CD4-positive, alpha-beta T cell treated with Interleukin-12 subunit alpha and Interleukin-12 subunit beta, for 1 hour (primary cell): ENCODE measurements at places on chromosomes 12 and 14.

DNA sequence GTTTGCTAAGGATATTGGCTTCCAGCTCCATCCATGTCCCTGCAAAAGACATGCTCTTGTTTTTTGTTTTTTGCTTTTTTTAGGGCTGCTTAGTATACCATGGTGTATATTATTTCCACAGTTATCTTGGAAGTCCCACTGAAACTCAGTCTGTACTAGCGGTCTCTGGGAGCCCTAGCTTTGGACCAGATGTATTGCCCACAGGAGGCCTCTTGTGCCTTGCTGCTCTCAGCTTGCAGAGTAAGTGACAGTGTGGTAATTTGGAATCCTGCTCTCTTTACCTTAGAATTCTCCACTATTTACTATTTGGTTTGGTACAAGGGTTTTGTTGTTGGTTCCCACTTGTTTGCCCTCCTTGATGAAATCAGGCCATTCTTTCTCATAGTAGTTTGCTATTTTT is 1022.9 kb downstream of the LRFN5 start:
- DNase-seq = no peak

GRCh38 chr14:69670093-69670492 is 58.7 kb downstream of the SUSD6 start:
- no peak for DNase-seq

DNA sequence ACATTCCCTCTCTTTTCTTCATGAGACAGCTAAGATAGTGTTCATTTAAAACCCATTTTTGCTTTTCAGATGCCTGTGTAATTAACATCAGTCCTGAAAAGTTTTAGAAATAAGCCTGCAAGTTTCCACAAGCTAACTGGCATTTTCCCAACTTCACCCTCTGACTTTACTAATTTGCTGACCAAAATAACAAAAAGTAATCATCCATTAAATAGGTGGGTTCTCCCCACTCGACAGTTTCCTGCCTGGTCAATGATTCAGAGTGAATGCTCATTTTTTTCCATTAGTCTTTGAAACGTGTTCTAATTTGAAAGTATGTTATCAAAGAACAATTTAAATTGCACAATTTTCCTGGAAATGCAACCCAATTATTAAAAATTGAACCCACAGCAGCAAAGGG is 23.6 kb downstream of the NELL2 start:
- no peak for DNase-seq

- DNase-seq = peak; percentile 76
These were observed 1.4 kb upstream of the CCDC88C start for GRCh38 chr14:91419044-91419397.

DNA sequence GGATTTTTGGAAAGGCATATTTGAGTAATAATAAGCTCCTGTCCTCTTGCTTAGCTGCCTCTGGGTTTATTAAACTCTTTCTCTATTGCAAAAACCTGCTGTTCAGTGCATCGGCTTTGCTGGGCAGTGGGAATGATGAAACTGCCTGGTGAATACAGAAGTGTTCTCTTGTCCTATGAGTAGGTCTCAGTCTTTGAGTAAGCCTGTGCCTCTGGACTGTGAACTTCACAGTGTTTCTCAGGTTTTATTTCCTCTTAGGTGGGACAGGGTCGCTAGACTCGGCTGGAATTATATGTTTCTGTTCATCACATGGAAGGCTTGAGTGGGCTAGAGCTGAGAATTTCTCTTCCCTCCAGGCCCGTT is 46.4 kb downstream of the CRADD start:
- DNase-seq = no peak

- no peak for DNase-seq
These were observed 24.3 kb upstream of the CPM start for GRCh38 chr12:68957273-68957672.

GRCh38 chr12:13030541-13031291 is 13.5 kb upstream of the FAM234B start:
- no peak for DNase-seq

- peak; percentile 31 for DNase-seq
These were observed 495 bp downstream of the ADIPOR2 start for GRCh38 chr12:1691123-1692007.

DNA sequence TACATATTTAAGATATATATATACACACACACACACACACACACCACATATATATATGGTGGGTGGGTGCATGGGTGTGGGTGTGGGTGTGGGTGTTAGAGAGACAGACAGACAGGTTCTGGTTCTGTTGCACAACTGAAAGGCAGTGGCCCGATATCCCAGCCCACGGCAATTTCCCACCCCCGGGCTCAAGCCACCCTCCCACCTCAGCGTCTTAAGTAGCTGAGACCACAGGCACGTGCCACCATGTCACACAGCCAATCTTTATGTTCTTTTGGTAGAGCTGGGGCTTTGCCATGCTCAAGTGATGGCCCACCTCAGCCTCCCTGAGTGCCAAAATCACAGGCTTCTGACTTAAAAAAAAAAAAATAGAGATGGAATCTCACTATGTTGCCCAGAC is 417.8 kb upstream of the FOXG1 start:
- no peak for DNase-seq

GRCh38 chr12:1488908-1489381 is 105.4 kb downstream of the FBXL14 start:
- DNase-seq = peak; percentile 12

DNA sequence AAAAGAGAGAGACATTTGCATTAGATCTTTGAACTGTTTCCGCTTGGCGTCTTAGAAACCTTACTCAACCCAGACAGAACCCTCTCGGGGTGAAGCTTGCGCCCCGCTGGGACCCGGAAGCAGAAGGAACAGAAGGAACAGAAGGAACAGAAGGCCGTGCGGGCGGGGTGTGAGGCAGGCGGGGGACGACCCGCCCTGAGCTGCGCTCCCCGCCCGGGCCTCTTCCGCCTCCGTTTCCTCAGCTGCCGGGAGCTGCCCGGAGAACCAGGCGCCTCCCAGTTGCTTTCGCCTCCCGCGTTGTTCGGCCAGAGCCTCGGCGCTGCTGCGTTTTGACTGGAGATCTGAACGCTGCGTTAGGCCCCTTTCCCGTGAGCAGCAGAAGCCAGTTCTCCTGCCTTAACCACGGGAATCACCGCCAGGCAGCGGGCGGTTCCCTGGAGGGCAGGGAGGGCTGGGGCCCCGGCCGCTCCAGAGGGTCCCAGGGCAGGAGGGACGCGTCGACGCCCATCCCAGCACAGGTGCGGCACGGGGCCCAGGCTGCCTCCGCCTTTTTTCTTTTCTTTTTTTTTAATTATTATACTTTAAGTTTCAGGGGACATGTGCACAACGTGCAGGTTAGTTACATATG is 19.3 kb upstream of the MMP17 start:
- peak; percentile 23 for DNase-seq

GRCh38 chr12:111174961-111175345 is 193.9 kb downstream of the PHETA1 start:
- no peak for DNase-seq

GRCh38 chr12:130391186-130391585 is 53.5 kb downstream of the PIWIL1 start:
- DNase-seq = no peak

- no peak for DNase-seq
These were observed 70.7 kb downstream of the BORCS5 start for GRCh38 chr12:12427568-12427967.

GRCh38 chr12:109870648-109871047 is 9.7 kb downstream of the GLTP start:
- no peak for DNase-seq

DNA sequence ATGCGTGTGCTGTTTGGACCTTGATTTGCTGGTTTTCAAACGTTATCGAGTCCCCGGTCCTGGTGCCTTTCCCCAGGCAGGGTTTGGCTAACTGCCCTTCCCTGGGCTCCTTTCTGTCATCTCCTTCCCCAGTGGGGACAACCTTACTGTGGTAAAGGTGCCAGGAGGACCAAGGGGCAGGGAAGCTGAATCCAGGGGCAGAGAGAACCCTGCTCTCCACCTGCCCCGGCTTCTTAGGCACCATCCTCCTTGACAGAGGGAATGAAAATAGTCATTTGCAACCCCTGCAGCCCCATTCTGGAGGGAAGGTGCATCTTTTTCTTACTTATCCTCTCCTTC is 5.0 kb downstream of the CEBPE start:
- no peak for DNase-seq

GRCh38 chr12:64608901-64609535 is 1.3 kb upstream of the RASSF3 start:
- peak; percentile 63 for DNase-seq

DNA sequence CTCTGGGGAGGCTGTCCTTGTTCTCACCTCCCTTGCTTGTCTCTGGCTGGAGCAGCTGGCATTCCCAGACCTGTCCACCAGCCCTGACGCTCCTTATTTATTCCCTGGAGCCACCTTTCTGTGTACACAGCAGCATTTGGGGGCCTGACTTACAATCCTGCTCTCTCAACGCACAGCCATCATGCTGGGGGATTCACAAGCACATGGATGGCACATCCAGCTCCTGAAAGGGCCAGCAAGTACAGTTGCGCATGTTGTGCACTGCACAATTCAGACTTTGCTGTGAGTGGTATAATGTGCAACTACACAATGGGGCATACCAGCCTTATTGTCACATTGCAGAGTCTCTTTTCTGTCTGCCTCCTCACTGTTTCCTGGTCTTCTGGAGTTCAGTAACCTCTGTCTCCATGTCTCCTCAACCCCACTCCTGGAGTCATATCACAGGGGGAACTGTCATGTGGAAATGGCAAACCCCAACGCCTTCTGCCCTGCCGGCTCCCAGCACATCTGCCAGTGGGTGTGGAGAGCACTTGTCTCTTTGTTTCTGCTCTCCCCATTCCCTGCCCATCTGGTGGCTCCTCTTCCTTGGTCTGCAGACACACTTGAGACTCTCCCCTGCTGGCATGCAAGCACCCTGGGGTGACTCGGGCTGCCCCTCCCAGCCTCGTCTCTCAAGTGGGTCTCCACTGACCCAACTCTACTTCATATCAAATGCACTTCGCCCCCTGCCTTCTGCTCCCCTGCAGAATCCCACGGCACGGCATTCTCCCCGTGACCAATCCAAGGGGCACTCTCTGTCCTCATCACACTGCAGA is 41.2 kb upstream of the MEG3 start:
- DNase-seq = no peak

GRCh38 chr14:34883954-34884353 is 8.8 kb upstream of the BAZ1A start:
- no peak for DNase-seq
